ENCODE measurements at places on chromosomes 11 and 22.

GRCh38 chr11:23976426-23976825, 520.4 kb upstream of the LUZP2 start:
- DNase-seq, result no peak

DNA sequence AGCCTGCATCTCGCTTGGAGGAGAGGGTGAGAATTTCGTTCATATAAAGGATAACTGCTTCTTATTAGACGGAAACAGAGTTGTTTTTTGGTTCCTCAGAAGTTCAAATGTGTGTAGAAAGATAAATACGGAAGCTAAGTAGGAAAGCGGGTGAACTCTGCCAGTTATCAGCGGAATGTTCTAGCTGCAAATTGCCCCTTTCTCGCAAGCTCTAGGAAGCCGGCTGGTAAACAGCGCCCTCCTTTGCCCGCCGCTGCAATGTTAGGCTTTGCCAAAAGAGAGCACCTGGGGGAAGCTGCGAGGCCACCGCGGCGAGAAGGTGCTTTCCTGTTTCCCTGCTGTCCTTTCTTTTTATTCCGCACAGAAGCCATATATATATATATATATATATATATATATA, 67.0 kb downstream of the IGLL5 start:
- DNase-seq, result no peak

GRCh38 chr11:57800444-57801182, 39.0 kb downstream of the CTNND1 start:
- no peak for DNase-seq

DNA sequence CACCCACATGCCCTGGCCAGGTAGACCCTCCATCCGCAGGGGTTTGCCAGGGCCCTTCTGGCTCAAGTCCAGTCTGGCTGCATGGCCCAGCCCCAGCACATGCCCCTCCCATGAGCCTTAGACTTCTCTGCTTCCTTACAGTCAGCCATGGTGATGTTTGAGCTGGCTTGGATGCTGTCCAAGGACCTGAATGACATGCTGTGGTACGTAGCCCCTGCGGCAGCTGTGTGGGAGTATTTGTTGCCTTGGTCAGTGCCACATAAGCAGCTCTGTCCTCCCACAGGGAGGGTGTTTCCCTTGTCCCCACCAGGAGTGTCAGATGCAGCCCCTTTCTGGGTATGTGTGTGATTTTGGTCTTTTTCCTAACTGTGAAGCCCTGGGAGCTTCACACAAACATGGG, 17.5 kb downstream of the CDC45 start:
- no peak for DNase-seq

DNA sequence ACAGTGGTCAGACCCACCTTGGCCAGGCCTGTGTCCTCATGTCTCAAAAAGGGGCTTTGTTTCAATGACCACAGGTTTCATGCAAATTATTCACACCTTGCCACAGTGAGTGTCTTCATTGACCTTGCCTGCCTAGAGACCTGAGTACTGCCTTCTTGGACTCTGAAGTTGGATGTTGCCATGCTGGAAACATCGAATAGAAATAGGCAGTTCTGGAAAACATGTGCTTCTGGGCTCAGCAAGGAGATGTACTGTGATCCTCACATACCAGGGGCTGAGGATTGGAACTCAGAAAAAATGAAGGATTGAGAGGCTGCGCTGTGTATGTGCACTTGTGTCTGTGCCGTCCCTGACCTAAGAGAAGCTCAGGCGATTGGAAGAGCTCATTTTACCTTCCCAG, 9.6 kb upstream of the NRIP3 start:
- DNase-seq, result no peak

DNA sequence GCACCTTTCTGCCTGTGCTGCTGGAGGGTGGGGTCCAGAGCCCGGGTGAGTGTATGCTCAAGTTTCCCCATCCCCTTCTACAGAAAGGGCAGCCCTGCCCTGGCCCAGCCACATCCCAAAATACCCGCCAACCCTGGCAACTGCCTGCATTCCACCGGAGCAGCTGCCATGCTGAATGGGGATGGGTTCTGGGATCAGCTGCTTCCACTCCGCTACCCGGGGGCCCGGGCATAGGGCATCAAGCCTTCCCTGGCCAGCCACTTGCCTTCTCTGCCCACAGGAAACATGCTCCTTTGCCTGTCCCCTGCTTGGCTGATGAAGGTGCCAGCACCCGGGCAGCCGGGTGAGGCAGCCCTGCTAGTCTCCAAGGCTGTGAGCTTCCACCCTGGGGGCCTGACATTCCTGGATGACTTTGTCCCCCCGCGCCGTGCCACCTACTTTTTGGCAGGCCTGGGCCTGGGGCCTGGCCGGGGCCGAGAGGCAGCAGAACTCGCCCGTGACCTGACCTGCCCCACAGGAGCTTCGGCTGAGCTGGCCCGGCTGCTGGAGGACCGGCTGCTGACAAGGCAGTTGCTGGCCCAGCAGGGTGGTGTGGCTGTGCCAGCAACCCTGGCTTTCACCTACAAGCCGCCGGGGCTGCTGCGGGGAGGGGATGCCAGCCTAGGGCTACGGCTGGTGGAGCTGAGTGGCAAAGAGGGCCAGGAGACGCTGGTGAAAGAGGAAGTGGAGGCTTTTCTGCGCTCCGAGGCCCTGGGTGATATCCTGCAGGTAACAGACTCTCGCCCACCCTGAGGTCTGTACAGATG, 3.2 kb downstream of the CARNS1 start:
- no peak for DNase-seq

- no peak for DNase-seq
Observed at GRCh38 chr11:8905528-8906165, 5.3 kb upstream of the AKIP1 start.

- DNase-seq, result no peak
Observed at GRCh38 chr22:17835256-17835655, 61.0 kb upstream of the BID start.

DNA sequence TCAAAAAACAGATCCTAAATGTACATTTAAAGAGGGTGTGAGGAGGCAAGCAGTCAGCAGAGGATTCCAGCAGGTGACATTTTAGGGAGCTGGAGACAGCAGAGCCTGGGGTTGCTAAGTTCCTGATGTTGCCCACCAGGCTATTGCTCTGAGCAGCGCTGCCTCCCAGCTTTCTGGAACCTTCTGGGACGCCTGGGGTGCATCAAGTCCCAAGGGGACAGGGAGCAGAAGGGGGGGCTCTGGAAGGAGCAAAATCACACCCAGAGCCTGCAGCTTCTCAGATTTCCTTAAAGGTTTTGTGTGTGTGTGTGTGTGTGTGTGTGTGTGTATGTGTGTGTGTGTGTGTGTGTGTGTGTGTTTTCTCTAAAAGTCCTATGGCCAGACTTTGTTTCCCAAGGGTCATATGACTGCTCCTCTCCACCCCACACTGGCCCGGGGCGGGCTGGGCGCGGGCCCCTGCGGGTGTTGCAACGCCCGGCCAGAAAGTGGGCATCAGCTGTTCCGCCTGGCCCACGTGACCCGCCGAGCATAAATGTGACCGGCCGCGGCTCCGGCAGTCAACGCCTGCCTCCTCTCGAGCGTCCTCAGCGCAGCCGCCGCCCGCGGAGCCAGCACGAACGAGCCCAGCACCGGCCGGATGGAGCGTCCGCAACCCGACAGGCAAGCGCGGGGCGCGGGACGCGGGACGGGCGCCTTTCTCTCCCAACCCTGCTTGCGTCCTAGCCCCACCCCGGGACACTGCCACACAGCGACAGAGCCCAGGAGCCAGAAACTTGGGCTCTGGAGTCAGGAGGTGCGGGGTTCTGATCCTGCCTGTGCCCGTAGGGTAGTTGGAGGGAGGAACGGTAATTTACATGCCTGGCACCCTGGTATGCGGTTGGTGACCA, at the start of gene HMOX1:
TSS of gene HMOX1 (plus strand) at position 560 of the 887 bp plus-strand sequence. CDS start at position 638, 78 bp downstream.
- no peak for DNase-seq

DNA sequence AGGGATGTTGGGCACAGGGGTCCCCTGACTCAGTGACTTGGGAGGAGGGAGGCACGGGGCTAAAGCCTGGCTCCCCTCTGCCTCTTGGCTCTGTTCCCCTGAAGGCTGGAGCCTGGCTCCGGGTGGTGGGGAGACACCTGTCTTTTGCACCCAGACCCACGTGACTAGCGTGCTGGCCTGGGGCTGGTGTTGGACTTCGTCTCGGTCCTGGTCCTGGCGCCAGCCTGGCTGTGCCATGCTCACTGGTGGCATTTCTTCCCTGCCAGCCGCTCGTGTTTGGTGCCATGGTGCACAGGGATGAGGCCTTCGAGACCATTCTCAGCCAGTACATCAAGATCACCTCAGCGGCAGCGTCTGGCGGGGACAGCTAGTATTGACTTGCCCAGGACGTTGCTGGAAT, 56.7 kb downstream of the GRAMD4 start:
- no peak for DNase-seq

GRCh38 chr11:49952091-49952490, at the start of gene OR4C13:
Gene OR4C13 (plus strand): TSS chr11:49952391. CDS start chr11:49952423, 32 bp downstream.
- no peak for DNase-seq

- DNase-seq, result no peak
Observed at GRCh38 chr11:129117595-129118350, 74.4 kb downstream of the ARHGAP32 start.

DNA sequence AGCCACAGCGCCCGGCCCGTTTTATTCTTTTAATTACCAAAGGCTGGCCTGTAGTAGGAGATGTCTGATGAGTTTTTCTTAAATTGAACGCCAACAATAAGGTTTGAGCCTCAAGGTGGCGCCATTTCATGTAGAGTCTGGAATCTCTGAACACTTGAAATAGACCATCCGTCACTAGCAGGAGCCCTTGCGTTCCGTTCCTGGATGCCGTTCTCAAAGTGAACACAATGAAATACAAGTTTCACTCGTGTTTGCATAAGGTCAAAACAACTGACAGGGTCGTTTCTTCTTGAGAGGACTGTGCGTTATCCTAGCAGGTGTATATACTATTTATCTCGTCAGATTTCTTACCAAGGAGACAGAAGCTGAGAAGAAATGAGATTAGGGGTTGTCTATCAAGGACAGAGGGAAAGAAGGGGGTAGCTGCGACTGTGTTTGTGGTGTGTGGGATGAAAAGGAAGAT, 18.7 kb upstream of the SCGB1D1 start:
- peak; percentile 47 for DNase-seq

GRCh38 chr11:76740772-76741171, 42.4 kb upstream of the TSKU start:
- no peak for DNase-seq

DNA sequence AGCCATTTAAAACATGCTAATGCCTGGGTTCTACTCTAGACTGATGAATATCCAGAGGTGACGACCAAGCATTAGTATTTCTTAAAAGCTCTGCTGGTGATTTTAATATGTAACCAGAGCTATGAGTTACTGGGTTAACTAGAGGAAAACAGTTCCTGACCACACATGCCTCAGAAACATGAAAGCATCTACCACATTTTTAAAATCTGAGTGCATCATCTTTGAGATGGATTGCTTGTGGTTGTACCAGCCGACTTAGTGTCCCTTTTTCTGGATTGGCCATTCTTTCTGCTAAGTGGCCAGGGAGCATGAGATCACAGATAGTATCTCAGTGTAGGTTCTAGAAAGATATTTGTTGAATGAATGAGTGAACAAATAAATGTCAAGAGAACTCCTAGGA, 152.4 kb downstream of the NTM start:
- DNase-seq, result no peak

DNA sequence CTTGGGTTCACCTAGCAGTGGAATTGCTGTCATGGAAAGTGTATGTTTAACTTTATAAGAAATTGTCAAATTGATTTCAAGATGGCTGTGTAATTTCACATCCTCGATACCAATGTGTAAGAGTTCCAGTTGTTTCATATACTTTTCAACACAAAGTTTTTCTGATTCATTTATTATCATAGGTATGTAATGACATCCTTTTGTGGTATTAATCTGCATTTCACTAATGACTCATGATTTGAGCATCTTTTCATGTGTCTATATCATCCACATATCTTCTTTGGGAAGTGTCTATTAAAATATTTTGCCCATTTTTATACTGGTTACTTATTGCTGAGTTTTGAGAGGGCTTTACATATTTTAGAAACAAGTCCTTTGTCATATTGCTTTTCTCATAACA, 17.0 kb upstream of the GLYATL1B start:
- no peak for DNase-seq

- DNase-seq, result no peak
Observed at GRCh38 chr11:60396382-60396781, at the start of gene MS4A14. Gene MS4A14 (plus strand): TSS chr11:60396459. CDS start chr11:60396579, 120 bp downstream.

DNA sequence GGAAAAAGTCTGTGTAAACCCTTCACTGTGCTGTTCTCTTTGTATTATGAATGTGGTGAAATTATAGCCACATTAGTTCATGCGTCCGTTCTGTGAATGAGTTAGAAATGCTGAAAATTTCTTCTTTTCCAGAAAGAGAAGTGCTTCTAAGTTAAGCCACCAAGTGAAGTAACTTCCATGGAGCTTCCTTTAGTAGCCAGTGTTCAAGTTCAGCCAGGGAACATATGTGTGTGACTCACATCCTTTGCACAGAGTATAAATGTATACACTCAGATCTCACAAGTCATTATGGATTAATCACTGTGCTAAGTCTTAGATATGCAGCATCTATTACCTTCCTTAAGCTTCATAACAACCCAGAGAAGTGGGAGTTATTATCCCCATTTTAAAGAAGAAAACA, 3.1 kb upstream of the MMP8 start:
- no peak for DNase-seq

DNA sequence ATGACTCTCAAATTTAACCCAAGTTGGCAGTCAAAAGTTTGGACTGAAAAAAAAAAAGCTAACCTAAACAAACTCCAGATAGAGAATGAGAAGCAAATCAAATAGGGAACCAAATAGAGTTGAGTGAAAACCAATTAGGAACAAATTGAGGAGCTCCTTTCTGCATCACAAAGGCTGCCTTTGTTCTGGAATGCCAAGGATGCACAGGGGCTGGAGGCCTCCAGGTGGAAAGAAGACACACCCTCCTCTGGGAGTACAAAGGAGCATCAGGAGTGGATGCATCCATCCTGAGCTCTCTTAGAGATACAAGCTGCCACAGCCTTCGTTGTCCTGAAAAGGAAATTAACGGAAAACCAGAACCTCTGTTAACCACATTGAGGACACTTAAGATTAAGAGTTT, 73.3 kb downstream of the MRGPRX1 start:
- DNase-seq, result no peak

Measured in stimulated activated CD8-positive, alpha-beta memory T cell treated with anti-CD3 and anti-CD28 coated beads, Interleukin-15, amount 100 ng/mL, for 4 hours (primary cell).